ENCODE measurements at places on chromosomes 5 and 9.

DNA sequence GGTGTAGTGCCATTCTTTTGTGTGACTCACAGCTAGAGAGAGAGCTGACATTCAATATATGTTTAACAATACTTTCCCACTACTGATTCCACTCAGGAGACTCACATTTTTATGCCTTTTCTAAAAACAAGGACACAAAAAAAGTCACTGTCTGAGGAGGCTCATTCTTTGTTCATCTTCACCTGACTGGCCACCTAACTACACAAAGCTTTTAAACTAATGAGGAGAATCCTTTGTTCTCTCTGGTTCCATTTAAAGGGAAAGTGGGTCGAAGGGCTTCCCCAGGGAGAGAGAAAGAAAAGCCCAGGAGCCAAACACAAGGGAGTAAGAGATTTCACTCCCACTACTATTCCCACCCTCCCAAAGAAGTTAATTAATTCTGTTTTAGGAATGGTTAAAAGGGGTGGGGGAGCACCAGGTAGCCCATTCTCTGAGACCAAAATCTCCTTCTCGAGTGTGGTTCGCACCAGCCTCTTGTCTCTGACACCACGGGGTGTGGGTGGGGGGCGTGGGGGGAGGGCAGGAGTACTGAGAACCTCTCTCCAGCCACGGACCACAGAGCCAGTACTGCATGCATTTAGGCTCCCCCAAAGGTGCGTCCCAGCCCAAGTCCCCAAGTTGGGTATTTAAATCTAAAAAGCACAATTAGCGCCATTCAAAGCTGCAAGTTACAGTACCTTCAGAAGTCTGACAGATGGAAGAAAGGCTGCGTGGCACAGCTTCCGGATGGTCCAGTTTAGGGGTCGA is 747 bp downstream of the TRPM3 start:
- DNase-seq, result no peak

- DNase-seq, result no peak
Observed at GRCh38 chr5:41414598-41414997, 95.8 kb downstream of the PLCXD3 start.

GRCh38 chr5:138778234-138778633 is 25.0 kb downstream of the CTNNA1 start:
- DNase-seq, result no peak

DNA sequence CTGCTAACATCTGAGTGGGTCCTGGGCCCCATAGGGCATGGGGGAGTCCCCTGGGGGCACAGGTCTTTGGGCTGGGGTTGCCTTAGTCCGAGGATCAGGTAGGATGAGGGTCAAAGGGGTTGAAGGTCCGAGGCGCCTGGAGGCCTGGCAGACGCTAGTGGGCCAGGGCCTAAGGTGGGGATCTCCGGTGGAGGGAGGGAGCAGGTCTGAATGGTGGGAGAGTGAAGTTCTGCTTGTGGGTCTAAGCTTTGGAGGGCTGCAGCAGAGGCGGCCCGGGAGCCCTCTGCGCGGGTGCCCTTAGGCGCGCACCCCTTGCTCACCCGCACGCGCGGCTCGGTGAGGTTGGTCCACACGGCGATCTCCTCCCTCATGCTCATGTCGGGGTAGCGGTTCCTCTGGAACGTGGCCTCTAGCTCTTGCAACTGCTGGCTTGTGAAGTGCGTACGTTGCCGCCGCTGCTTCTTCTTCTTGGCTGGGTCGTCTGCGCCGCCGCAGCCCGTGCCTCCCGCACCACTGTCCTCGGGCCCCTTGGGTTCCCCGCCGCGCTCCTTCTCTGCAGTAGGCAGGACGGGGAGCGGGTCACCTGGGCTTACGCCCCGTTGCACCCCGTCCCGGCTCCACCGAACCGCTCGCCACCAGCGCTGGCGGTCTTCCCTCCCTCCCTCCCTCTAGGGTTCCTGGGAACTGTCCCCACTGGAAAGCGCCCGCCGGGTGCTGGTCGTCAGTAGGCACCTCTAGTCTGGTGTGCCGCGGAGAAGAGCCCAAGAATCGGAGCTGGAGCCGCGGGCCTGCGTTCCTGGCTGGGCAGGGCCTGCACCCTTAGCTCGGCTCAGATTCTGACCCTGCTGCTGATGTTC is 2.8 kb downstream of the PITX1 start:
- DNase-seq, result no peak

- no peak for DNase-seq
Observed at GRCh38 chr5:125560476-125561225, 814.2 kb upstream of the ZNF608 start.

- no peak for DNase-seq
Observed at GRCh38 chr9:138043061-138043410, 165.5 kb downstream of the CACNA1B start.

DNA sequence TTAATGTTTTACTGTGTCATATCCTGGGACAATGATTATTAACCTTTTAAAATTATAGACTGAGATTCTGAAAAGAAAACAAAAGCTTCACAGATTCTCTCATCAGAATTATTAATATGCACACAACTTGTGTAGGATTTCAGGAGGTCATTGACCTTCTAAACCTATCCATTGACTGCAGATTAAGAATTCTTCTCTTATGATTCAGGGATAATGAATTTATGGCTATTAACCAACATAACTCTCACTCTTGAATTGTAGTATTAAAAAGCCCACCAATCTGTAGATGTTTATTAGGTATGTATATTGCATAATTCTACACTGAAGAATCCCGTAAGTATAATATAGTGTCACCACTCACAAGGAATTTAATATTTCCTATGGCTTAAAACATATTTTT is 179.8 kb downstream of the PBX3 start:
- no peak for DNase-seq

GRCh38 chr5:11719888-11720481 is 184.3 kb downstream of the CTNND2 start:
- DNase-seq, result no peak

- no peak for DNase-seq
Observed at GRCh38 chr5:139282197-139282557, 11.4 kb upstream of the MATR3 start.

- DNase-seq, result peak; percentile 69
Observed at GRCh38 chr9:113580041-113580953, 116.8 kb downstream of the RGS3 start.

GRCh38 chr9:135986605-135987004 is 25.4 kb upstream of the UBAC1 start:
- DNase-seq, result no peak

GRCh38 chr9:91677331-91677730 is 253.7 kb upstream of the NFIL3 start:
- DNase-seq, result no peak

GRCh38 chr9:2709645-2710101 is 7.6 kb upstream of the KCNV2 start:
- no peak for DNase-seq

- DNase-seq, result no peak
Observed at GRCh38 chr9:90019626-90020025, 414.8 kb downstream of the GADD45G start.

All from stimulated activated naive CD4-positive, alpha-beta T cell treated with Interleukin-2 at 50 U/mL for 16 hours (primary cell).